ENCODE measurements at places on chromosomes 5 and 9.

- no peak for DNase-seq
These were observed 7.3 kb upstream of the MAN2A1 start for GRCh38 chr5:109682383-109682782.

- DNase-seq: no peak
These were observed 309.7 kb downstream of the TLE1 start for GRCh38 chr9:81379655-81380054.

DNA sequence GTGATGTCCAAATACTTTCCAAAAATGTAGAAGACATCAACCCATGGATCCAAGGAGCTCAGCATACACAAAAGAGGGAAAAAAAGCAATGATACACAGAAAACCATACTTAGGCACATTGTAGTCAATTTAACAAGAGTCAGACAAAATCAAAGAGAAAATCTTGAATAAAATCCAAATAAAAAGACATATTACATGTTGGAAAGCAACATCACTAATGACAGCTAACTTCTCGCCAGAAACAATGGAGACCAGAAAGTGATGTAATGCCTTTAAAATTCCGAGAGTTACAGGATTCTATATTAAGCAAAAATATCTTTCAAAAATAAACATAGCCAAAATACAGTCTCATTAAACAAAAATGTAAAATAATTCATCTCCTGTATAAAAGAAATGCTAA, 79.8 kb upstream of the SLCO4C1 start:
- no peak for DNase-seq

DNA sequence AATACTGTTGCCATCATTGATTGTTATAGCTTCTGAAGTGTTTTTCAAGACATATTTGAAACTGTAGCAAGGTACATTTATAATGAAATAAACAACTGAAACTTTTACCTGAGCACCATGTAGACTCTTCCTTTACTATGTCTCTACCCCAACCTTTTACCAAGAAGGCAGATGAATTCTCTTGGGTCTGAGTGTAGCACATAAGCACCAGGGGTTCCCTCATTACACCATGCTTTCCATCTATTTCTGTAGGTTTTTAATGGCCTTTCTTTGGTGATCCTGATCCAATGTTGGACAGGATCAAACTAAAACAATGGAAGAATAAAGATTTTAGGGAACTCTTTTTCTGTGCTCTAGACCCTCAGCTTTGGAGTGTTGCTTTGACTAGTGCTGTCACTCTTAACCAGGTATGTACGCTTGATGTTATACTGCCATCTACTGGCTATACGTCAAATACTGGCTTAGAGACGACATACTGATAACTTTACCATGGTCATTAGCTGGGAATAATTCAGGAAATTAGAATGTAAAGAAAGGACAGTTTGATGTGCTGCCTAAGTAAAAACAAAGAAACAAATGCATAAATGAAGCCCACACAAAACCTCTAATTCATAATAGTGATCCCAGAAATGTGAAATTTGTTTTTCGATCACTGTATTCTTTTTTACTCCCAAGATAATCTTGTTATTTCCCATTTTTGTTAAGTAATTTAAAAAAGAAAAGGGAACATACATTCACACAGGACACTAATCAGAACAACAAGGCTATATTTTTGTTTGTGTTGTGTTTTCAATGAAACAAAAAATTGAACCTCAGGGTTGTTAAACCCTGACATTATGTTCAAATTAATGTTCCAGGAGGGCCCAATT, 30.7 kb downstream of the IFNW1 start:
- no peak for DNase-seq

- DNase-seq: no peak
These were observed 548 bp downstream of the CEP120 start for GRCh38 chr5:123422433-123423277.

GRCh38 chr9:93907551-93908199, 47.5 kb downstream of the BARX1 start:
- DNase-seq: no peak

- DNase-seq: no peak
These were observed 592.1 kb downstream of the PRELID2 start for GRCh38 chr5:145243016-145243415.

DNA sequence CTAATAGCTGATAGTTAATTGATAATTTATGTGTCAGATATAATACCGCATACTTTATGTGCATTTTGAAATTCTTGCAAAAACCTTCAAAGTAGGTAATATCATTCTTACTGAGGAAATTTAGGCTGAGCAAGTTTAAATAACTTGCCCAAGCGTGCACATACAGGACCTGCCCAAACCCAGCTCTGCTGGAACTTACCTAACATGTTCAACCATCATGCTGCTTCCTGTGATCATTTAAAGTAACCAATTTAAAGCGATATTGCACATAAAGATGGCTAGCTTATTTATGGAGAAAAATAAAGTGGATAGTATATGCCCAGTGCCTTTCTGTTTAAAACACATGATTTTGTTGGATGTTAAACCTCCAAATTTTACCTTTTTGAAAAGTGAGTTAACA, 4.3 kb downstream of the FAM174A start:
- DNase-seq: no peak

GRCh38 chr9:36659500-36659899, 86.8 kb downstream of the MELK start:
- no peak for DNase-seq

DNA sequence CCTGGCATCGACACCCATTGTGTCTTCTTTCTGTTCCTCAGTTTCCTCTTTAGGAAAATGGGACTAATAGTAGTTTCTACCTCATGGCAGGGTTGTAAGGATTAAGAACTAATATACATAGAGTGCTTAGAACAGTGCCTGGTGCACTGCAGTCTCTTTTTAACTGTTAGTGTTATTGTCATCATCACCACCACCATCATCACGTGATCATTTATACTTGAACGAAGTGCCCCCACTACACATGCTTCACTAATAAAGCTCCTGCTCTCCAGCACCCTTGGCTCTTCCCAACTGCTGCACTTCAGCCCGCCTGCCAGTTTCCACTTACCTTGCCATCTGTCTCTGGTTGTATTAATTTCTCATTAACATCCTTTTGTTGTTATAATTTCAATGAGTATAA, 35.8 kb upstream of the MAST4 start:
- no peak for DNase-seq

DNA sequence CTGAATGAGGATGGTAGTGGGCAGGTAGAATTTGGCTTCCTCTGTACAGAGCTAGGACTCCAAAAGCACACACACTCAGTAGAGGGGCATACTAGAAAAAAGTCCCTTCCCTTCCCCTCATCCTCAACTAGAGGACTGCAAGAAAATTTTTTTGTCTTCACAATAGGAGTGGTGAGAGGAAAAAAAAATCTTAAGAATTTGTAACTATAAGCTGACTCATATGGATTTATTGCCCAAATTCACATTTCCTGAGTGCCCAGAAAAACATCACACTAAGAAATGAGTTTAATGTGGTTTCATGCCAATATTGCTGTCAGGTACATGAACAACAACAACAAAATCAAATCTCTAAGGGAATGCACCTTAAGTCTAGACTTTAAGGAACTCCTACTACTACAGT, 43.7 kb downstream of the RANBP6 start:
- DNase-seq: no peak

DNA sequence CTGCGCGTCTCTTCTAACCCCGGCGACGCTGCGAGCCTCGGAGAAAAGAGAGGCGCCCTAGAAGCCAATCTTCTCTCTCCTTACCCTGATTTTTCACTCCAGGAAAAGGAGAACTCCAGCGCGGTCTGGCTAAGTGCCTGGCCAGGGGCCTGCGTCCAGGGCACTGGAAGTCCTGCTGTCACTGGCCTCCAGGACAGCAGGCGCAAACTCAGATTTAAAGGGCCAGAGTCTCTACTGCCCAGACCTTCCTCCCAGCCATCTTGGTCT, 553 bp upstream of the FOXB2 start:
- no peak for DNase-seq

- DNase-seq: no peak
These were observed 1740.9 kb downstream of the EFNA5 start for GRCh38 chr5:105929858-105930257.

- no peak for DNase-seq
These were observed 257.3 kb downstream of the NR3C1 start for GRCh38 chr5:143146161-143146560.

GRCh38 chr5:138647794-138648410, 72.7 kb upstream of the HSPA9 start:
- DNase-seq: no peak

All from stimulated activated CD8-positive, alpha-beta memory T cell treated with anti-CD3 and anti-CD28 coated beads, Interleukin-7, amount 100 ng/mL, for 4 hours (primary cell).